AML-193 (cell line): ENCODE measurements at places on chromosomes 6 and 20.

DNA sequence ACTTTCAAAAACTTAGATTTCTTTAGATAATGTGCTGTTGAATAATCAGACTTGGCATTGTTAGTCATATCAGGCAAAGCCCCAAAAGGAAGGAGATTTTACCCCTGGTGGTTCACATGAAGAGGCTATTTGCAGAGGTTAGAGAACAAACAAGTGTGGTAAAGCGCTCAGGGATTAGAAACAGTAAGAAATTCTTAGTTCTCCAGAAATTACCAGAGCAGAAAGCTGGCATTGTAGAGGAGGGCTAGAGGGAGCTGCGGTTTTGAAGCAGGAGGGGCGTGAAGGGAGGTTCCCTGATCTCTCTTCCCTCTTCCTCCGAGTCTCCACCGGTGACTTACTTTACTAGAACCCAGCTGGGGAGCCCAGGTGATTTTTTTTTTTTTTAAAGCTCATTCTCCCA, 10.2 kb downstream of the MYO6 start:
- DNase-seq, result no peak

DNA sequence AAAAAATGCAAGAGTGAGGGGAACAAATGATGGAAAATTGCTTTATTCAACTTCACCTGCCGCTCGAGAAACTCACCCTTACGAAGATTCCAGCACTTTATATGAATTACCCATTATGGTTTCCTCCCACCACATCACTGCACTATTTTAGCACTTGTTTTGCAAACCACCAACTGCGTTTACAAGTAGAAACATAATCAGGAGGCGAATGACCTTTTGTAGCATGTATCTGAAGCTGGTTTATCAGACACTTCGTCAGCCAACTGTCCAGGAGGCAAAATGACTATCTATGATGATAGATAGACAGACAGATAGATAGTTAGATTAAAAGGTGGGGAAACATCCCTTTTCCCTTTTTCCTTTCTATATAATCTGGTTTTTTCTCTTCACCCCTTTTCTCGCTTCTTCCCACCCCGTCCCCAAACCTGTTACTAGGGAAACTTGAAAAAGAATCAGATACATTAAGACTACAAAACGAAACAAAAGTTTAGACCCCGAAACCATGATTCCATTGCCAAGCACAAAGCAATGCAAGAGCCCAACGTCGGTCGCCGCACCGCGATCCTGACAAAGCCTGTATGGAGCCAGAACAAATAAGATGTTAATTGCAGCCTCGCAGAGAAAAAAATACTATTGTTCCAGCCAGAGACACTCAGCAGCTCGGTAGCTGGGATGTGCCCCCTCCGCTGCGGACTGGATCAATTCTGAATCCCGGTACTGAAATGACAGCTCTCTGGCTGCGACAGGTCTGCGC, 933 bp upstream of the ADGRB3 start:
- DNase-seq, result no peak

- peak; percentile 99 for DNase-seq
Observed at GRCh38 chr6:37083243-37084138, 78.0 kb downstream of the FGD2 start.

DNA sequence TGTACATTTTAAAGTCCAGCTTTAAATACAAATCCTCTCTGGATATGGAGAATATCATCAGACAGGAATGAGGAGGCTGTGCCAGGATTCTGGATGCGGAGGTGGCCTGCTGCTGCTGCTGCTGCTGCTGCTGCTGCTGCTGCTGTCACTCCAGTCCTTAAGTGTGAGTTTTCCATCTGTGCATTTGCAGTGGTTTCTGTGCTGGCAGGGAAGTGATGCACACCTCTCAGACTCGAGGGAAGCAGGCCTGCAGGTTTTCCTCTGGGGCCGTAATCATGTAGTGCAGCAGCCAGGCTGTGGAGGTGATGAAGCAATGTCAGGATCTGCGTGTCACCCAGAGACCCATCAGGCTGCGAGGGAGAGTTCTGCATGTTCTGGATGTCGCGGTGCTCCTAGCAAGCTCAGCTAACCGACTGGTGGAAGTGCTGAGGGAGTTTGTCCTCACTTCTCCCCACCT, 32.0 kb downstream of the CFAP61 start:
- no peak for DNase-seq

- peak; percentile 32 for DNase-seq
Observed at GRCh38 chr6:28081486-28081751, 1.1 kb downstream of the ZNF165 start.

DNA sequence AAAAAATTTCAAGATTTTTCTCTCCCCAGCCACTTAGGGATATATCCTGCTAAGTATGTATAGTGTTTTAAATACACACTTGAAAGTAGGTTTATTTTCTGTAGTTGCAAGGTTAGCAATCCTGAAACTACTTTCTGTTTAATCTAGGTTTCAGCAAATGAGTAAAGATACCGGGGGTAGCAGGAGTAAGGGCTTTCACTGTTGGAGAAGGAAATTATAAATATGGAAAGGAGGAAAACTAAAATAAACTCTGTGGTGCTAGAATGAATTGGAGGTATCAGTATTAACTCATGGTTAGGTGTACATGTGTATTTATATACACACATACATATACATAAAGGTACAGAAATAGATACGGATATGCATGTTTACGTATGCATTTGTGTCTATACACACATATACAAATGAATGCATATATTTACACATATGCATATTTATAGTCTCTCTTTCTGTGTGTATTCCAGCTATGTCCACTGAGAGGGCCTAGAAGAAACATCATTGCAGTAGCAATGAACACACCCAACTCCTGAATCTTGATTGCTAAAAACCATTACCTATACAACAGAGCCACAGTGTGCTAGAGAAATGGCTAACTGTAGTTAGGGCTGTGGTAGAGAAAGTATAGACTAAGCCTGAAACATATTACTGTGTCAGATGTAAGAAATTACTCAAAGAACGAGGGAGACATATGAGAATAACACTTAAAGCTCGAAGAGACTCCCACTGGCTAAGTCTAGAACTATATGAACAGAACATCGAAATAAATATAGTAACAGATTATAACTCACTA, 95.9 kb upstream of the EMILIN3 start:
- DNase-seq, result no peak

- no peak for DNase-seq
Observed at GRCh38 chr6:71852948-71853347, 33.4 kb upstream of the RIMS1 start.

- DNase-seq, result no peak
Observed at GRCh38 chr6:82277686-82278085, 30.1 kb upstream of the IBTK start.

DNA sequence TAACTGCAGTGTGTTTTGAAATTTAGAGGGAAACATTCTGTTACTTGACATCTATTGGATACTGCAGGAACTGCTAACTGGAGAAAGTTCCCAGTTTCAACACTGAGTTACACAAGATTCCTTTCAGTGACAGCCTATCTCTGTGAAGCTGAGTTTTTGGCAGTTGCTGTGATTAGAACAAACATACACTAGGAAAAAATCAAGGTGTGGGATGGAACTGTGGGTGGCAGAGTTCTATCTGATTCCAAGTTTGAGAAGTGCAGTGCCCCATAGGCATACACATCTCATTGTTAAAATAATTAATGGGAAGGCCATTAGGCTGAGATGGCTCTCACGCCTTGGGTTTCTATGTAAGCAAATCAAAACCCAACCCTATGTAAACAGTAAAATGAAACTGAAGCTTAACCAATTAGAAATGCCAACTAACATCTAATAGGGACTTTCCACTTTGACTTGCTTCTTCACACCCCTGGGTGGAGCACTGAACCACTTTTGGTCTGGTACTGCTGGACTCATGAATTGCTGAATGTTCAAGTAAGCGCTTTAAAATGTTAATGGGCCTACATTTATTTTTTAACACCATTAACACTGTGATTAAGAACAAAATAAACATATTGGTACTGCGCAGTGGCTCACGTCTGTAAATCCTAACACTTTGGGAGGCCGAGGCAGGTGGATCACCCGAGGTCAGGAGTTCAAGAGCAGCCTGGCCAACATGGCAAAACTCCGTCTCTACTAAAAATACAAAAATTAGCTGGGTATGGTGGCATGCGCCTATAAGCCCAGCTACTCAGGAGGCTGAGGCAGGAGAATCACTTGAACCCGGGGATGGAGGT, 55.2 kb upstream of the TBC1D7 start:
- DNase-seq, result peak; percentile 40

DNA sequence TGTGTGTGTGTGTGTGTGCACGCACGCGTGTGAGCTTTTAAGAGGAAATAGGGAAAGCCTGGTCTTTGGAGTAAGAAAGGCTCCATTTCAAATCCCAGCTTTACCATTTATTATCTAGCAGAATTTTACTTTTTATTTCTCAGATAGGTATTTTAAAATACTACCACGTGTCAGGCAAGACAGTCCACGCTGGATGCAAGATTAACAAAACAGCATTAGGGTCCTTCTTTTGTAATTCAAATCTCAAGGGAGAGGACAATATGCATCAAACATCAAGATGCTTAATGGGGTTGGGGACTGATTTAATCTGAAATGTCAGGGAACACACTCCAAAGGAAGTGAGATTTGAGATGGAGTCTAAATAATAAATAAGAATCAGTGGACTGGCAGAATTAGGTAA, 768.8 kb downstream of the PHF3 start:
- no peak for DNase-seq

GRCh38 chr6:101936516-101936915, 543.0 kb downstream of the GRIK2 start:
- no peak for DNase-seq

- no peak for DNase-seq
Observed at GRCh38 chr20:56592817-56593216, 36.3 kb upstream of the TFAP2C start.

GRCh38 chr20:23528867-23529431, 38.0 kb downstream of the CST8 start:
- no peak for DNase-seq

- no peak for DNase-seq
Observed at GRCh38 chr6:112640891-112641290, 293.8 kb downstream of the RFPL4B start.

- DNase-seq, result no peak
Observed at GRCh38 chr20:49252556-49253350, 25.1 kb downstream of the ZNFX1 start.

DNA sequence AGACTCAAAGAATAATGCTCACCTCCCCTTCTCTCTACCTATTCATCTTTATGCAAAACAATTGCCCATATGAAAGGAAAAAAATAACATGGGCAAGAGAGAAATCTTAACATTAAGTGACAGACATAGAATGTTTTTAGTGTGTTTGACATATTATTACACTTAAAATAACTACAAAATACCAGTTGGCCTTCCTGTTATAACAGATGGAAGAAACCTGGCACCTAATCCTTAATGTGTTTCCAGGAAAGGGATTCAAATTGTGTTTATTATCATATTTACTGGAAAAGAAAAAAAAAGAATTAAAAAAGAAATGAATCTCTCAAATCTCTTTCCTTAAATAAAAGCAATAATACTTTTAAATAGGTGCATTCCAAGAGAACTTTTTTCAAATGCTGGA, 158.6 kb downstream of the LAMP5 start:
- DNase-seq, result no peak

- DNase-seq, result no peak
Observed at GRCh38 chr6:157226761-157227160, 96.6 kb downstream of the TMEM242 start.

DNA sequence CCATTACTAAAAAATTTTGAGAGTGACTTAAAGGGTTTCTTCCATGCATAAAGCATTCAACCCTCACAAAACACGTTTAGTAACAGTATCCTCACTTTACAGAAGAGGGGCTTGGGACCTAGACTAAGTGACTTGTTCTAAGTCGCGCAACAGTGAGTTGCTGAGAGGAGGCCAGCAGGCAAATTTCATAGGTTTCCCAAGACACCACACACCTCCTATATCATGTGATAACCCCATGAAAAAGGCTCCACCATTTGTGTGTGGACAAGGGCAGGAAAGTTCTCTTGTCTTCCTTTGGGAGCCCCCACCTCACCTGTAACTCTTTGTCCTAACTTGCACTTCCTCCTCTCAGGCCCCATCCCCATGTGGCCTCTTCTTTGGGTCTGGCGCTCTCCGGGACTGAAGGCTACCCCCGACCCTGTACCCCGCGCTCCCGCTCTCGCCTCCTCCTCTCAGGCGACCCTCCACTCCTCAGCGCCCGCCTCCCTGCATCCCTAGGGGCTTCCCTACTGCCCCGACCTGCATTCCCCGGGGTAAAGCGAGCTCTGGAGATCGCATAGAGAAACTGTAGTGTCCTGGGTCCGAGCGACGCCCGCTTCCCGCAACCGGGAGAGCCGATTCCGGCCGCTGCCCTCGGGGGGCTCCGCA, 392 bp downstream of the PSMB8 start:
- peak; percentile 16 for DNase-seq

DNA sequence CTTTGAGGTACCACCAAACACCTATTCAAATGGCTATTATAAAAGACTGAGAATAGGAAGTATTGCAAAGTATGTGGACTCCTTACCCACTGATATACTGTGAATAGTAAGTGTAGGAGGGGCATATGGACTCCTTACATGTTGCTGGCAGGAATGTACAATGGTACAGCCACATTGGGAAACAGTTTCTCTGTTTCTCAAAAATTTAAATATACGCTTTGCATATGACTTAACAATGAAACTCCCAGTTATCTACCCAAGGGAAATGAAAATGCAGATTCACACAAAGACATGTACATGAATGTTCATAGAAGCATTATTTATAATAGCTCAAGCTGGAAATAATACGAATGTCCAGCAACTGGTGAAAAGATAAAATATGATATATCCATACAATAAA, 5.5 kb upstream of the ENPP1 start:
- no peak for DNase-seq

DNA sequence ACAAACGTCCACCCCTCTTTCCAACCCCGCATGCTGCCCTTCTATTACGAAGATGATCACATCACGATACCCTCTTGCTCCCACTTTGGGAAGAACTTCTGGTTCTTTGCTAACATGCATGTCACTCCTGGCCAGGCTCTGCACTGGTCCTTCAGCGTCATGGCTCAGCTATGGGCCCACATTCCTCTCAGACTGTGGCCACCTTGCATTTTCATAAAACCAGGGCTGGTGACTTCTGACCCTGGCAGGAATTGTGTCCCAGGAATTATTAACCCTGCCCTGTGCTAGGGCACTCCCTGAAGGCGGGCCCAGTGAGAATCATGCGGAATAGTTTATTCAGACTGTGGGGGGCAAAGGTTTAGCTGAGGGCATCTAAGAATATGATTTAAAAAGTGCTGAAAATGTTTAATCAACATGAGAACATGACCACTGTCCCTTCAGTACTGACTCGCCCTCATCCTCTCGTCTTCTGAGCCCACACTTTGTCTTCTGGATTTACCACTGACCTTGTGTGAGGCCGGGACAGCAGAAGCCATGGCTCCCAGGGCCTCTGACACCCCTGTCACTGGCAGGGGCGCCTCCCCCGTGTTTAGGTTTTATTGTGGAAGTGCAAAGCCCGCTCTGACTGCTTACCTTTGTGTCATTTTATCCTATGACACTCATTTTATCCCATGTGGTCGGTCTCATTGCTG, 38.1 kb upstream of the THBS2 start:
- DNase-seq, result no peak

DNA sequence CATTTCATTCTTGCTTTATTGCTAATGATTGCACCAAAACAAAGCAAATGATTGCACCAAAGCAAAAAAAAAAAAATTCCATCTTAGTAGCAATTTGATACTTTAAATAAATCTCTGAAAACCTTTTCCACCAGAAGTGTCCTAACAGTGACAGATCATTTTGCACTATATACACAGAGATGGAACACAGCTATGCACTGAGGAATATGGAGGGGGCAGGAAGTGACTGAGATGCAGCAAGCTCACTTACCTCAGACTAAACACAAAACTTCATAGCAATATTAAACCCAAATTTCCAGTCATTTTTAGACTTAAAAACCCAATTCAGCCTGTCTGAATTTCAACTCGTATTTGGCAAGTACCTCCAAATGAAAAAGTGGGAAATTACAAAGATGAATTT, 41.2 kb downstream of the HIVEP2 start:
- DNase-seq, result no peak
